ENCODE measurements at places on chromosomes 6 and 20.

DNA sequence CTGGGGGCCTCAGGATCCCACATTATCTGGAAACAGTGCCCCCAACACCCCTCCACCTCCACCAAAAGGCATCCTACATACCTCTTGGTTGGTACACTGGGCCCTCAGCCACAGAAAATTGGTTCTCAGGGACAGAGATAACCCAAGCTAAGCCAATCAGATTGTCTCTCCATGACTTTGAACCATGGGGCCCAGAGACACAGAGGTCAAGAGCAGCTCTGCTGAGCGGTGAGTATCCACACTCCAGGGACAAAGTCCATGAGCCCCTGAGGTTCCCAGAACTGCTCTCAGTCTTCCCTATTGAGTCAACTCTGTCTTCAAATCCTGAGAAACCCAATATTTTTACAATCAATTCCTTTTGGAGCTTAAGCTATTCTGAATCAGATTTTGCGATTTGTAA, 35.3 kb downstream of the COL11A2 start:
- no peak for DNase-seq

DNA sequence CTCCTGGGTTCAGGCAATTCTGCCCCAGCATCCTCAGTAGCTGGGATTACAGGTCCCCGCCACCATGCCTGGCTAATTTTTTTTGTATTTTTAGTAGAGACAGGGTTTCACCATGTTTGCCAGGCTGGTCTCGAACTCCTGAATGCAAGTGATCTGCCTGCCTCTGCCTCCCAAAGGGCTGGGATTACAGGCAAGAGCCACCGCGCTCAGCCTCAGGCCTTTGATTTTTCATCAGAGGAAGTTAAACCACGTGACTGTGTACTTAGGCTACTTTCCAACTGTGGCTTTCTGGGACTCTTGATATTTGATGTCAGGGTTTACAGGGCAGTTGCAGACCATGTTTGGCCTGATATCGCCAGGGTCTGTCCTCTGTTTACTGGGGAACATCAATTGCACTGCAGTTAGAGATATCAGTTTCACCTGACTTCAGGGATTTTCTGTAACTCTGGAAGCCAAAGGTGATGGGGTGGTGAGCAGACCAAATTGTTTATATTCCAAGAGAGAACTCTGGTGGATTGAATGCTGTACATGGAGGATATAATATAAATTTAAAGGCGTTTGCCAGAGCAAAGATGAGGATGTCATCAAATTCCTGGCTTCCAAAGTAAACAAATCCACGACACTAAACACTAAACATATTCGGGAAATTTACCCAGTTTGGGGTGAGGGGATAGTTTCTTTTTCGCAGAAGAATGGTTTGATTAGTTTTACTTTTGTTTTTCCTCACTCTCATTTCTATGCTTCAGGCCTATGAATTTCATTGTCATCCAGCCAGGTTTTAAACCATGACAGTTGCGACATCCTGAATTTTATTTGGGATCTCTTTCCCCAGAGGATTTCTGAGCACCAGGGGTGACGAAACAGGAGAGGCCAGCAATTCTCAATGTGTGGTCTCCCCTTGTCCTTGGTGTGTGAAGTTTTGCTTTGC, 4.2 kb downstream of the PSMF1 start:
- peak; percentile 26 for DNase-seq

- no peak for DNase-seq
These were observed 88.3 kb downstream of the ADAT2 start for GRCh38 chr6:143362192-143362558.

DNA sequence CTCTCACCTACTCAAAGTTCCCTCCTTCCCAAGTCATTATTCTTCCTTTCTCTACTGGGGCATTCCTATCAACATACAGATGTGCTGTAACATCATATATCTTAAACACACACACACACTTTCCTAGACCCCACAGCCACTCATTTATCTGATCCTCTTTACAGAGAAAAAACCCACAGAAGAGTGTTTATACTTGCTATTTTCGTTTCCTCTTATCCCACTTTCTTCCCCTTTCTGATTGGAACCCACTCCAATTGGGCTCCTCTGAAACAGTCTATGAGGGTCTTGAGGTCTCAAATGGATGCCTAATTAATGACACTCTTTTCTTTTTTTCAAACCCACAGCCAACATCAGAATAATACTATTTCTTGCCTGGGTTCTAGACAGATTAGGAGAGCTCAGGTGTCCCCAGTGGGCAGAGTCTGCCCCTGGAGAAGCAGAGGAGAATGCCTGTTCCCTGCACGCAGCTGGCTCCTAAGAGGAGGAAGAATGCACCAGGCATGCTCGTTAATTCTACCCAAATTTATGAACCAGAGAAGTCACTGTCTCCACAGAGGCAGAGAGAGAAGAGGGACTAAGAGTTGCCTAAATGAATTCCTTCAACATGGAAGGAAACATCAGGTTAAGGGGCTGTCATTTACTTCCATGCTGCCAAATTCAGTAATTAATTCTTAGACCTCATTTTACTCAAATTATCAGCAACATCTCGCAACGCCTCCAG, 65.9 kb downstream of the CRYBG1 start:
- DNase-seq, result no peak

DNA sequence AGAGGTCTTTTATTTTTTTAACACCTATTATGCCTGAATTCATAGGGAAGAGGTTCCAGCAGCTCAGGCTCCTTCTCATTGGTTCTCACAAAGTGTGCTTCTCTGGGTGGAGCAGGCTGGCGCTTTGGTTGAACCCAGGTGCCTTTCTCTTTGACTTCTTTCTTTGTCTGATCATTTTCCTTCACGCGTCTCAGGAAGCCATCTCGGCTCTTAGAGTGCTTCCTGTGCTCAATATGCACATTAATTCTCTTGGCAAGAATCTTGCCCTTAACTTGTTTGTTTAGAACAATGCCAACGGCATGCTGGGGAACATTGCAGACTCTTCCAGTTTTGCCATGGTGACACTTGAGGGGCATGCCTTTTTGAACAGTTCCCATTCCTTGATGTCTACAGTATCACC, 44.2 kb upstream of the RNF24 start:
- DNase-seq, result no peak

GRCh38 chr6:6217855-6218758, 102.4 kb downstream of the F13A1 start:
- DNase-seq, result no peak

DNA sequence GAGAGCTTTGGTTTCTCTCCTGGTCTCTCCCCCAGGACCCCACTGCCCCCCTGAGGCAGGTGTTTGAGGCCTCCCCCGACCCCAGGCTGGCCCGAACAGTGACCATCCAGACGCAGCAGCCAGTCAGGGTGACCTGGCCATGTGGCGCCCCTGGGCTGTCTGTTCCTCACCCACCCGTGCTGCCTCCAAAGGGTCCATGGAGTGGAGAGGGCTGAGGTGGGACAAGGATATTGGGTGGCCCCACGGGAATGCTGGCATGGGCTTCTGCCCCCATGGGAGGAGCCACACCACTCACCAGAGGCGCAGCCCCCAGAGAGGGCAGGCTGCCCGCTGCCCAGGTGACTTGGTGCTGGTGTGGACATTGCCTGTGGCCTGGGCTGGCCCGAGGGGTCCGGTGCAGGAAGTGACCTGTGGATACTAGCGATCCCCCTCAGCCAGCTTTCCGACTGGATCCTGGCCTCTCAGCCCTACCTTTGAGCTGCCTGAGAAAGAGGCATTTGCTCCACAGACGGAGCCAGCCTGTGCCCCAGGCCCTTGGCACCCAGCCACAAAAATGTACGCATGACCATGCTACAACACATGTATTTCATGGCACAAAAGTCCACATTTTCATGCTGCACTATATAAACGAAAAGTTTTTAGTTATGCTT, 50.8 kb downstream of the BCAS4 start:
- DNase-seq, result no peak

DNA sequence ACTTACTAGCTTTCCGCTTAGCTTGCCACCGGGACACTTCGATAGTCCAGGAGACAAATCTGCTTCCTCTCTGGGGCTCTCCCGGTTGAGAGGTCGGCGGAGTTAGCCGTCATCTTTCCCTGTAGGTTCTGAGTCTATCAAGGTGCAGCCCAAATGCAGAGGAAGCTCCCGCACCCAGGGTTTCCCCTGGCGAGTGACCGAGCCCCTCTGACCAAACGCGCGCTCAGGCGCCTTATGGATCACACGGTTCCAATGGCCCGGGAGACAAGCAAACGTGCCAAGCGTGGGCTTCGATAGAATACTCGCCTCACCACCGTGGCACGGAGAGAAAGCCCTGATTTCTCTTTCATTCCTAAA, 15.8 kb upstream of the FOXC1 start:
- DNase-seq, result no peak

GRCh38 chr6:48249071-48249470, 138.1 kb upstream of the PTCHD4 start:
- DNase-seq, result no peak
